Right cardiac atrium (tissue), 5 donors: ENCODE measurements at places on chromosomes 2 and 18.
A peak's percentile ranks its signal among the peaks of the same experiment; 100 is the strongest.

DNA sequence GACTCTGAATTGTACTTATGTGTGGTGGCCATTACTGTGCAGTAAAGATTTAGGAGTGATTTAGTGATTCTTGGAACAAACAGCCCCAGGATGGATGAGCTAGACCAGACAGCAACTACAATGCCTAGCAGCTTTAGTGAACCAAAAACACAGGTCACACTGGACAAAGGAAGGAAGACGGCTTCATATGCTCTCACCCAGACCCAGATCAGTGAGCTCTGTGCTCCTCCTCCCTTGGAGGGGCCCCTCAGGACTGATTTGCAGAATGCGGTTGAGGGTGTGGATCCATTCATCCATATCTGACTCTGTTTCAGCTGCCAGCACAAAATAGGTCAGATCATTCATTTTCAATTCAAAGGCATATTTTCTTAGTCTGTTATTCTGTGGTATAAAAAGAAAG is 159.7 kb upstream of the CCDC195 start:
- no peak for DNase-seq

- no peak for DNase-seq
These were observed 103.1 kb downstream of the DGKD start for GRCh38 chr2:233457356-233457755.

GRCh38 chr2:107132070-107132469 is 246.1 kb upstream of the ST6GAL2 start:
- DNase-seq: no peak

GRCh38 chr2:65931056-65931455 is 498.7 kb upstream of the SPRED2 start:
- DNase-seq: no peak

GRCh38 chr2:70258532-70258875 is 567 bp downstream of the PCYOX1 start:
- peak; percentile 91 for DNase-seq

GRCh38 chr18:10032331-10033015 is 118.7 kb downstream of the VAPA start:
- DNase-seq: no peak

DNA sequence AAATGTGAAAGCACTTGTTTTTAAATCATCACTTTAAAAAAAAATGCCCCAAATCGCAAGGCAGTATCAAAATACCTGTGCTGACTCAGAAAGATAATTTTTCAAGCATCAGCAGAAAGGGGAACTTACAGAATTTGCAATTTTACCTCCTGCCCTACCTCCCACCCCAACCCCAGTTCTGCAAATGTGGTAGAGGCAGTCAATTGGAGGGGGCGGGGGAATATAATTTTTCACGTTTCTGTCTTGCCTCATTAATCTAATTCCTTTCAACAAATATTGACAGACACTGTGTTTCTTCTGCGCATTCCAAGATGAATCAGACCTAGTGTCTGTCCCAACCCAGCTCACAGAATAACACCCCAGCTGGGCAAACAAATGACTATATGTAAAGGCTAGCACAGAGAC is 76.8 kb downstream of the ALPK2 start:
- DNase-seq: no peak

- no peak for DNase-seq
These were observed 36.8 kb upstream of the VPS54 start for GRCh38 chr2:64056021-64056420.

- DNase-seq: no peak
These were observed 101.9 kb upstream of the SMIM21 start for GRCh38 chr18:75529394-75529793.

- DNase-seq: no peak
These were observed 389.2 kb downstream of the TMEM182 start for GRCh38 chr2:103151046-103151445.

GRCh38 chr2:120772261-120772660 is 36.6 kb downstream of the GLI2 start:
- no peak for DNase-seq

DNA sequence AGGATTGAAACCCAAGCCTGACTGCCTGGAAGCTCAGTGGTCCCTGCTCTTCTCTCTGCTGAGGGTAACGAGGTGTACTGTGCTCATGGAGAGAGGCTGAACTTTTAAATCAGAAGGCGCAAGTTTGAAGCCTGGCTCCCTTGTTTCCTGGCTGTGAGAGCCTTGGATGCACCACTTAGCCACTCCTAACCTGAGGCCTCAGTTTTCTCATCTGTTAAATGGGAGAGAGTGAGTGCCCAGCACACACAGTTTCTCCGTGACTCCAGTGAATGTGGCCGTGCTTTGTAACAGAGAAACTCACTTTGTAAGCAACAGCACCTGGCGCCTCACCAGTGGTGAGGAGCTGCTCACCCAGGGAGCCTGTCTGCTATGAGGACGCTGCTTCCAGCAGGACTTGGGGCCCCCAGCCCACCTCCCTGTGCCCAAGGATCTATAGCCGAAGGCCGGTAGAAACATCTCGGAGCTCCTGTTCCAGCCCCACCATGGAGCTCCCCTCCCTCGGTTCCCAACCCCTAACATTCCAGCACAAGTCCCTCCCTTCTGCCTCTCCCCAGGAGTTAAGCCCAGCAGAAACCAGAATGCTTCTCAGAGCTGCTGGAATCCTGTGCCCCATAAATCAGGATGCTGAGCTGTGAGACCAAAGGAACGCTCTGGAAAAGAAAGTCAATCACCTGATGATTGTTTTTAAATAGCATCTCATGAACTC is 20.3 kb upstream of the KCNK3 start:
- no peak for DNase-seq

GRCh38 chr2:240050278-240050677 is 3.0 kb downstream of the OR6B3 start:
- no peak for DNase-seq
